ENCODE measurements at places on chromosomes 4 and X. TPM values are rescaled to one million over a fixed set of nuclear protein-coding genes. Genes with fewer than 3 reads are reported as not detected.
A peak's percentile ranks its signal among the peaks of the same experiment; 100 is the strongest.

DNA sequence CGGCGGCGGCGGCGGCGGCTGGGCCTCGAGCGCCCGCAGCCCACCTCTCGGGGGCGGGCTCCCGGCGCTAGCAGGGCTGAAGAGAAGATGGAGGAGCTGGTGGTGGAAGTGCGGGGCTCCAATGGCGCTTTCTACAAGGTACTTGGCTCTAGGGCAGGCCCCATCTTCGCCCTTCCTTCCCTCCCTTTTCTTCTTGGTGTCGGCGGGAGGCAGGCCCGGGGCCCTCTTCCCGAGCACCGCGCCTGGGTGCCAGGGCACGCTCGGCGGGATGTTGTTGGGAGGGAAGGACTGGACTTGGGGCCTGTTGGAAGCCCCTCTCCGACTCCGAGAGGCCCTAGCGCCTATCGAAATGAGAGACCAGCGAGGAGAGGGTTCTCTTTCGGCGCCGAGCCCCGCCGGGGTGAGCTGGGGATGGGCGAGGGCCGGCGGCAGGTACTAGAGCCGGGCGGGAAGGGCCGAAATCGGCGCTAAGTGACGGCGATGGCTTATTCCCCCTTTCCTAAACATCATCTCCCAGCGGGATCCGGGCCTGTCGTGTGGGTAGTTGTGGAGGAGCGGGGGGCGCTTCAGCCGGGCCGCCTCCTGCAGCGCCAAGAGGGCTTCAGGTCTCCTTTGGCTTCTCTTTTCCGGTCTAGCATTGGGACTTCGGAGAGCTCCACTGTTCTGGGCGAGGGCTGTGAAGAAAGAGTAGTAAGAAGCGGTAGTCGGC is 528 bp downstream of the FMR1 start:
- DNase-seq: peak; percentile 52
- peaks cover 42% of the 10 kb centered on the region for H3K4me1 ChIP-seq
- H3K4me3 ChIP-seq: peak overlapping the region; percentile 98

- H3K4me1 ChIP-seq: peaks cover 9% of the 10 kb centered on the region
- H3K27me3 ChIP-seq: no peaks in the 10 kb centered on the region
- peaks cover 25% of the 10 kb centered on the region for H3K36me3 ChIP-seq
- peak overlapping the region; percentile 48 for H3K27ac ChIP-seq
- peak; percentile 30 for DNase-seq
- H3K4me3 ChIP-seq: no peak overlapping the region
Measured at GRCh38 chr4:39469429-39470077, 10.7 kb downstream of the LIAS start.

DNA sequence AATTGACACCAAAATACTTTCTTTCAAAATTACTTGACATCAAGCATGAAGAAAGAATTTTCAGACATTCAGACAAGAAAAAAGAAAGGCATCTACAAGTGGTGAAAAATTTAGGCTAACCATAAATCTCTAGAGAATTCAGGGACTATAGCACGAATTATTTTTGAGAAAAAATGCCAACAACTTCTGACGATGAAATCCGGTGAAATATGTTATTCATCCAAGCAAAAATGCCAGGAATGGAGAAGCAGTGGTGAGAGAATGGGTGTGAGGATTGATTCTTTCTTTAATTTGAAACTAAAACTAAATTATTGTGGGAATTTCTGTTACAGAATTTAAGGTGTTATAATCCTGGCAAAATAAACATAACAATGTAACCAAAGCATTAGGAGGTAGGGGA is 69.4 kb upstream of the SORBS2 start:
- H3K27me3 ChIP-seq: peaks cover 2% of the 10 kb centered on the region
- H3K4me3 ChIP-seq: no peak overlapping the region
- no peak overlapping the region for H3K27ac ChIP-seq
- no peak for DNase-seq
- H3K36me3 ChIP-seq: no peaks in the 10 kb centered on the region

Gene UXT
- total RNA-seq: 148 TPM

- no peaks in the 10 kb centered on the region for H3K4me1 ChIP-seq
- H3K4me3 ChIP-seq: no peak overlapping the region
- H3K27ac ChIP-seq: no peak overlapping the region
- H3K27me3 ChIP-seq: no peaks in the 10 kb centered on the region
- no peak for DNase-seq
Measured at GRCh38 chr4:16437836-16438235, 211.6 kb upstream of the TAPT1 start.

Gene HSFX3
- not detected for total RNA-seq

DNA sequence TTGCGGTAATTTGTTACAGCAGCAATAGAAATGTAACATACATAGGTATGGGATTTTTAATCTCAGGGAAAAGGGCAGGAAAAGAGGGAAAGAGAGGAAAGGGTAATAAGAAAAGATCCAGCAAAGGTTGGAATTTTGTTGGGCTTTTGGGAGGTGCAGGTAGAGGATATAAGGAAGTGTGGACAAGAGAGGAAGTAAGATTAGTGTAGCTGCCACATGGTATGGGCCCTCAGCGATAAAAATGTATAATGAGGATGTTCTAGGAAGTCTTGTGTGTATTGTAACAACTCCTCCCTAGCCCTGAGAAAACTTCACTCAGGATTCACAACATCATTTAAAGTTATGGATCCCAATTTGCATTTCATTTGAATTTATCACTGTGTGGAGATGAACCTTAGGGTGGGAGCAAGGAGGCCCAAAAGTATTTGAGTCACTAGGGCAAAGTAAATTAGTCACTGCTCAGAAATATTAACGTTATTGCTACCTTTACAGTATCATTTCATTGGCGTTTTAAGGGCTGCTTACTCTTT is 2.8 kb upstream of the IL21 start:
- DNase-seq: no peak
- no peaks in the 10 kb centered on the region for H3K36me3 ChIP-seq
- peaks cover 8% of the 10 kb centered on the region for H3K27me3 ChIP-seq
- H3K4me3 ChIP-seq: no peak overlapping the region
- no peaks in the 10 kb centered on the region for H3K4me1 ChIP-seq

DNA sequence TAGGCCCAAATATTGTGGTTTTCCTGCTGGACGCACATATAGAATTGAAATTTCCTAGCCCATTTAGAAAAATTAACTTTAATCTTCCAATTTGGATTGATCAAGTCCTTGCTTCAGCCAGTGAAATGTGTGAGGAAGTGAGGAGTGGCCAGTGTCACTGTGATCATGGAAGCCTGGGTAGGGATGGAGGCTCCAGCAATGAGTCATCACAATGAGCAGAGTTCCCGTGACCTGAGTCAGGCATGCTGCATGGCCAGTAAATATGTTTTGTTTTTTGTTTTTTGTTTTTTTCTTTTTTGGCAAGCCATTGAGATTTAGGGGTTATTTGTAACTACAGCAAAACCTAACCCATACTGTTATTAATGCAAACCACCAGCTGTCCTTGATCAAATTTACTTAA is 52.1 kb downstream of the IDS start:
- no peak overlapping the region for H3K27ac ChIP-seq
- no peaks in the 10 kb centered on the region for H3K36me3 ChIP-seq
- H3K27me3 ChIP-seq: no peaks in the 10 kb centered on the region
- H3K4me3 ChIP-seq: no peak overlapping the region
- H3K4me1 ChIP-seq: no peaks in the 10 kb centered on the region
- DNase-seq: no peak

Gene PABPC5
- total RNA-seq: not detected

DNA sequence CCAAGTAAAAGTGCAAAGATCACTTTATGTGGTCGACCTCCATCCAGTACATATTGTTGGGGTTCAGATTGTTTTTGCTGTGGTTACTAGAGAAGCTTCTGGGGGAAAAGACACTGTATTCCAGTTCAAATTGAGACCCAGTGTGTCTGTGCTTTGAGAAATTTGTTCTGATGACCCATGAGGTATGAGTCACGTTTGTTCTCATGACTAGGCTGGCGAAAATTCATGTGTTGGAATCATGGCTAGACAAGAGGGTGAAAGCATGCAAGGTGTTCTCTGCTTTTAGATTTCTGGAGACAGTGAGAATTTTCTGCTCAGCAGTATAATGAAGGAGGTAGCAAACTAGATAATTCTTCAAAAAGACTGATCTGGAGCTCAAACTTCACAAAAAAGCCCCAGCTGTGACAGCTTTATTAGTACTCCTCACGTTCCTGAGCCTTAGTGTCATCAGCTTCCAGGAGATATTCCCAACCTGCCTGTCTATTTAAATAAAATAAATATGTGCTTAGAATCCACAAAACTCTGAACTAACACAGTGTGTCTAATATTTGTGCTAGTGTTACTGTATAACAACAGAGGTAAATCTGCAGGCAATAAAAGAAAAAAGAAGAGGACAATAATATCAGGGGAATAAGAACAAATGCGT is 24.4 kb upstream of the FAM47B start:
- no peaks in the 10 kb centered on the region for H3K27me3 ChIP-seq
- H3K36me3 ChIP-seq: no peaks in the 10 kb centered on the region
- H3K4me3 ChIP-seq: no peak overlapping the region
- no peak overlapping the region for H3K27ac ChIP-seq

Gene DCAF12L1
- not detected for total RNA-seq
